ENCODE measurements at places on chromosomes 12 and 14.

DNA sequence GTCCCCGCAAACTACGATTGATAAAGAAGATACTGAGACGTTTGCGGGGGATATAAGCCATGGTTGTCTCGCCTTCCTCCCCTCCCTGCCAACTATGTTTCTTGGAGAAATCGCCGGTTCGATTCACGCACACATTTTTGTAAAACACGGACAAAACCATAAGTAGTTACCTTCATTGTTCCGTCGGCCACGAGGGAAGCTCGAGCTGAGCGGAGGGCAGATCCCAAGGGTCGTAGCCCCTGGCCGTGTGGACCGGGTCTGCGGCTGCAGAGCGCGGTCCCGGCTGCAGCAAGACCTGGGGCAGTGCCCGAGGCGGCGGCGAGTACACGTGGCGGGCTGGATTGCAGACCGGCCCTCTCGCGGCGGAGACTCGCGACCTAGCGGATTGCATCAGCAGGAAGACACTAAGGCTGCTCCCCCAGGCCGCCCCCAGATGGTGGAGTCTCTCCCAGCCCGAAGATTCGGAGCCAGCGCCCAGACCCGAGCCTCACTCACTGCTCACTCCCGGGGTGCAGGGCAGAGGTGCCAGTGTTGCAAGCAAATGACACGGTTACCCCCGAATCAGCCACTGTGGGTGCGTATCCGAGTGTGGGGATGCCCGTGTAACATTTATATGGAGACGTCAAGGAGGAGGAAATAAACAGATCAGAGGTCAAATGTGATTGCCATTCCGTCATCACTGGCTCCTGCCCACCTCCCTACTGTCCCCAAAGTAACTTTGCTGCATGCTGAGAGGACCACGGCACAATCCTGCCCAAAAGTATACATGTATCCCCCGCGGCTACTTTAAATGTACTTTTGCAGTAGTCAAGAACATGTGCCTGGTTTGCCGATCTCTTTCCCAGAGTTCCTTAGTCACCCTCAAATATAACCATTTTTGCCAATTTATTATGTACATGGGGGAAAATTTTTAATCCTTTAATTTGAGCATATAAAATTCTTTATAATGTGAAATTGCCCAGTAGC is at the start of gene BCAT1:
Gene BCAT1 (minus strand): TSS at position 345 of the 966 bp plus-strand sequence. CDS start 169 bp downstream, at position 176.
- DNase-seq = peak; percentile 76

- no peak for DNase-seq
Measured at GRCh38 chr14:105076296-105076804, 11.1 kb upstream of the GPR132 start.

DNA sequence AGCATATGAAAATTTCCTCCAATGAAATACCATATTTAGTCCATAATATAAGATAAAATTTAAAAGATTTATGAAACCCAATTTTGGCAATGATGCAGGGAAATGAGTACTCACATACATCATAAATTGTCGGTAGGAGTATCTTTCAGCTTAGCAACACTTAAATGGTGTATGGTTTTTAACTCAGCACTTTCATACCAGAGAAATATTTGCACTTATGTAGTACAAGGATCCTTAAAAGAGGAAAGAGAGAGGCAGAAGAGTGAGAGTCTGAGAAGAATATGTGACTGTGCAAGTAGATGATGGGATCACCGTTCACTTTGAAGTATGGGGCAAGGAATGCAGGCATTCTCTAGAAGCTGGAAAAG is 379.3 kb upstream of the DCN start:
- no peak for DNase-seq

DNA sequence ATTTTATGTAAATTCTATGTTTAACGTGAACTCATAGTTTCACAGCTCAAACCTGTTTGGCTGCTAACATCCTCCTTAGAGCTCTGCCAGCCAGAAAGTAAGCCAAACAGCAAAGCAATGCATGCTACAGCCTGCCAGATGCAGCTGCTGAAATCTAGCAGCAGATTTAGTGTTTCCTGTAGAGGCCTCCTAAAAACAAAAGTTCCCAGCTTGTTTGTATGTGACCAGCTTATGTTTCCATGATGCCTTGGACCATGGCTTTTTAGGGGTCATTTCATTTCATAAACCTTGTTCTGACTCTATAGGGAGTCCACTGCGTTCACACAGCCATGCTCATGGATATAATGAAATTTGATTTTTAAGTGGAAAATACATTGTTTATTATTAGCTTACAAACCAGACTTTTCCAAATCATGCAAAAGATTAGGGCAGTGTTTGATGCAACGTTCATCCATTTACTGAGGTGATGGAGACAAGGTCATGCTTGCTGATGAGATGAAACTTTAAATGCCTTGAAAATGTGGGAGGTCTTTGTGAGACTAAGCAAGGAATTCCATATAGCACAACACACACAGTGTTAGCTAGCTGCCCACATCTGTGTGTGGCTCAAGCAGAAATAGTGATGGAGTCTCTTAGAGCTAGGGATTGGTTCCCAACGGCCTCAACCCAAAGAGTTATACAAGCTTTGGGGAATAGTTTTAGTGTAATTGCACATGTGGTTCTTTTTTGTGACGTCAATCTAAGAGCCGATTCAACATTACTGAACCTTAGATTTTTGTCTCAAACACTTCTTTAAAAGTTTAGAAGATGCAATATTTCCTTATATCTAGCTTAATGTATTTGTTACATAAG is 157.5 kb upstream of the LRIG3 start:
- peak; percentile 20 for DNase-seq

DNA sequence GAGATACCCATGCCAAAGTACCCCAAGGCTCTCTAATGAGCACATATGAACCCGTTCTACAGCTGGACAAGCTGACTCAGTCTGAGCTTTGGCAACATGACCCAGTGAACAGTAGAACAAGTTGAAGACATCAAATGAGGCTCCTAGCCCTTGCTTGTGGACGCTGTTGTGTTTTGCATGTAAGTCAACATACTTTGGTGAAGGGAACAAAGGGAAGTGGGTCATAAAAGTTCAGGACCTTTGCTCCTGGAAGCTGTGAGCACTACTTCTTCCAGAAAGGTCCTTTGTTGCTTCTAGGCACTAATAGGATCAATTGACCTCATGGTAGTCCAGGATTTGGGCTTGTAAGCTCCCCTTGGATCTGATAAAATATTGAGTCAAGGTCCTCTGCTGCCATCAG is 613.5 kb upstream of the TBX3 start:
- no peak for DNase-seq

GRCh38 chr12:68613209-68613904 is 2.7 kb downstream of the RAP1B start:
- no peak for DNase-seq

DNA sequence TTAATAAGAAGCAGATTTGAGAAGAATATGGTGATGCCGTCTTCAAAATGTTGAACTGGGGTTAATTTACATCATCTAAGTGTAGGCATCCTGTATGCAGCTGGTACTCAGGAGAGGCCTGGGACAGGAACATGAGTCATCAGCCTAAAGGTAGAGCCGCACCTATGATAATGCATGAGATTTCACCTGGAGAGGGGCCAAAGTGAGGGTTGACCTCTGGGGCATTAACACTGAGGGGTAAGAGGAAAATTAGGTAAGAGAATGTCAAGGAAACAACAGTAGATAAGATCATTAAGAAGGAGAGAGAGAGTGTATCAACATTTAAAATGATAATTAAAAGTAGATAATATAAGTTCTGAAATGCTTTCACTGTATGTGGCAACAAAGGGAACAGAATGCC is 20.2 kb upstream of the SSTR1 start:
- no peak for DNase-seq

GRCh38 chr12:517538-517937 is 57.8 kb downstream of the B4GALNT3 start:
- DNase-seq = peak; percentile 26

- no peak for DNase-seq
Measured at GRCh38 chr14:22557846-22558220, 31.2 kb downstream of the DAD1 start.

GRCh38 chr14:100239211-100239839 is 381 bp downstream of the YY1 start:
- DNase-seq = no peak

GRCh38 chr12:5223881-5224280 is 180.2 kb downstream of the KCNA5 start:
- no peak for DNase-seq
